ENCODE measurements at places on chromosomes 12 and 14.

DNA sequence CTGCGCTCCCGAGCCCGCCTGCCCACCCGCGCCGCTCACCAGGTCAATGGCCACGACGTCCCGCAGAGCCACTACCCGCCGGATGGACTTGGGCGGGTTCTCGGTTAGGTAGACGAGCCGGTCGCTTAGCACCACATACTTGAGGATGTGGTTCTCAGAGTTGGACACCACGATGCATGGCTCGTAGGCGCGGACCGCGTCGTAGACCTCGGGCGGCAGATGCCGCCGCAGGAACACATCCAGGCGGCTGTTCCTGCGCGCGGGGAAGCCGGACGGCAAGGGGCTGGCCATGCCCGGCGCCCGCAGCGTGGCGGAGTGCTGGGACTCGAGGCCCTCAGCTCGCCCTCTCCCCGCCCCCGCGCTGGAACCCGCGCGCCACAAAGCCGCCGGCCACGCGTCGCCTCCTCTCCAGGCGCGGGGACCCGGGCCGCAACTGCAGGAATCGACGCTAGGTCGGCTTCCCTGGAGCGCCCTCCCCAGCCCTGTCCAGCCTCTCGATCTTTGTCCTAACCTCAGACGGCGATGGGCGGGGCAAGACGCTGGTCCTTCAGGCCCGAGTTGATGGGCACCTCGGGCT lies at the start of gene C12orf56:
C12orf56 (minus strand) TSS at position 484 of the 577 bp plus-strand sequence; CDS start at position 291, 193 bp downstream.
- DNase-seq, result peak; percentile 34

GRCh38 chr14:104856869-104857860 lies 7.9 kb upstream of the CEP170B start:
- DNase-seq, result no peak

- no peak for DNase-seq
Observed at GRCh38 chr12:50056639-50056976, 788 bp upstream of the ASIC1 start.

DNA sequence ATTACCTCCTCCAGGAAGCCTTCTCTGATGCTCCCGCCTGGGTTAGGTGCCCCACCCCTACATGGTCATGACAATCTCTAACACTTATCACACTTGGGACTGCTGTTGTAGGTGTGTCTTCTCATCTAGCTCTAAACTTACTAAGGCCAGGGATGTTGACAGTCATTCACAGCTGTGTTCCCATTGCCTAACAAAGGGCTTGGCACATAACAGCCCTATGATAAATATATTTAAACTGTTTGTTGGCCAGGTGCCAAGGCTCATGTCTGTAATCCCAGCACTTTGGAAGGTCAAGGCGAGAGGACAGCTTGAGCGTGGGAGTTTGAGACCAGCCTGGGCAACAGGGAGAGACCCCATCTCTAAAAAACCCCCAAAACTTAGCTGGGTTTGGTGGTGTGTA lies 98.8 kb upstream of the RGS6 start:
- DNase-seq, result no peak
